Transverse colon (tissue), 4 donors: ENCODE measurements at places on chromosomes 12 and 14. TPM values are rescaled to one million over a fixed set of nuclear protein-coding genes. Genes with fewer than 3 reads are reported as not detected.

- no peak for DNase-seq
Observed at GRCh38 chr12:116130431-116130830, 147.1 kb downstream of the MED13L start.

GRCh38 chr14:24390701-24391468 lies 7.9 kb upstream of the NYNRIN start:
- DNase-seq: no peak

DNA sequence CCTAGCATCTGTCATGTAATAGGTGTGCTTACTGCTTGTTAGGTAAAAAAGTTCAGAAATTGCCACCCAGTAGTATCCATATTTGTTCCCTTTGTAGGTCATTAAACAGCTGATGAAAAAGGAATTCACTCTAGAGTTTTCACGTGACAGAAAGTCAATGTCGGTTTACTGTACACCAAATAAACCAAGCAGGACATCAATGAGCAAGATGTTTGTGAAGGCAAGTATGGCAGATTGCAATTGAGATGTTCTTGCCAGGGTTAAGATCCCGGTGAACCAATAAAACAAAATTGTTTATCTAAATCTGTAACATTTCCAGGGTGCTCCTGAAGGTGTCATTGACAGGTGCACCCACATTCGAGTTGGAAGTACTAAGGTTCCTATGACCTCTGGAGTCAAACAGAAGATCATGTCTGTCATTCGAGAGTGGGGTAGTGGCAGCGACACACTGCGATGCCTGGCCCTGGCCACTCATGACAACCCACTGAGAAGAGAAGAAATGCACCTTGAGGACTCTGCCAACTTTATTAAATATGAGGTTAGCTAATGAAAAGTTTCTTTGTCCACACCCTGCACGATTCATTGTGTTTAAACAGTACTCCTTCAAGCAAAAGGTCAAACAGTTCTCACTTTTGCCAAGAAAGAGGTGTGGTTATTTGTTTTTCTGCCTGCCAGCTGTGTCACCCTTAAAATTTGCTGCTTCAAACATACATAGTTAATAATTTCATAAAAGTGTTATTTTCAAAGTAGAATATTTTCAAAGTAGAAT lies 58.3 kb downstream of the ATP2A2 start:
- no peak for DNase-seq

DNA sequence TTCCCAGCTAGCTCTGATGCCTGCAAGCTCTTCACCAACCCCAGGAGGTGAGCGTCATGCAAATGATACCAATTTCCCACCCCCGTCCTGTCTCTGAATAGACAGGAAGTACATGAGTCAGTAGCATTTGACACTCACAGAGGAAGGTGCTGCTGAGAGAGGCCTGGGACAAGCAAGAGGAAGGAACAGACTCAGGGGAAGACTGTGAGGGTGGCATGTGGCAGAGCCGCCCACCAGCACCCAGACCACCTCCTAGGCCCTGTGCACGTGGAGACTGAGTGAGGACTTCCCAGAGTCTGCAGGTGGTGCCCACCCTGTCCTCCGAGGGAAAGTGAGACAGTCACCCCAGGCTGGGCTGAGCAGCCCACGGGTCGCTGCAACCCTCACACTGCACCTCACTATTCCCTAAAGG lies 199.5 kb upstream of the SFSWAP start:
- DNase-seq: peak; percentile 12

- DNase-seq: no peak
Observed at GRCh38 chr12:52242442-52243258, 9.6 kb downstream of the KRT7 start.

DNA sequence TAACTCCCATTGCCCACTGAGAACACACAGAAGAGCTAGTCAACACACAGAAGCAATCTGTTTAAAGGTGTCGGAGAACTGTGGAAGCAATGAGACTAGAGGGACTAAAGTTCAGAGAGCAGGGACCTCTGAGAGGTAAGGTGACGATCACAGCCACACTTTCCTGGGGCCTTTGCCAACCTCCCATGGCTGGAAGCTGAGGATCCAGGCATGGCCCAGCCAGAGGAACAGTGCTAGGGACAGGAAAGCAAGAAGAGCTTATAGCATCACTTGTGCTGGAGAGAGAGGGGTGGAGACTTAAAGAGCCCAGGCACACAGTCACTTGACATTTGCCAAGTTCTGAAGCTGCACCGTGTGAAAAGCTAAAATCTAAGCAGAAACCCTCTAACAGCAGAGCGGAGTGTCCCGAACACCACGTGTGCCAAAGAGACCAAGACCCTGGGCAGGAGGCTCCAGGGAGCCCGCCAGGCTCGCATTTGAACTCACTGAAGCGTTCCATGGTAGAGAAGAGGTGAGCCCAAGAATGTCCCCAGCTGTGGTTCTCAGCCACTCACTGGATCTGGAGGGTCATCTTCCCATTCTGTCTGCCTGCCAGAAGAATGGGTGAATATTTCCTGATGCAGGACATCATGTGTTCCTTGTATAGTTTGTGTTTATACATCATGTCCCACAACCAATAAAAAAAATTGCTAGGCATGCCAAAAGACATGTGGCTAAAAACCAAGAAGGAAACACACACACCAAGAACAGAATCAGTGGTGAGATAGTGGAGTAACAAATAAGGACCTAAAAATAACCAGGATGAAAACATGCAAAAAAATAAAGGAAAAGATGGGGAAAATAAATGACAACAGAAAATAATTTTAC lies 174.0 kb upstream of the C14orf180 start:
- DNase-seq: no peak

GRCh38 chr14:57290751-57291150 lies 22.0 kb downstream of the AP5M1 start:
- DNase-seq: no peak

Gene PLEKHG3
- 85.7 TPM for total RNA-seq

Gene IRF2BPL
- 25.1 TPM for total RNA-seq
